ENCODE measurements at places on chromosomes 12 and 14.

- no peak for DNase-seq
These were observed 115.6 kb downstream of the RBM19 start for GRCh38 chr12:113850309-113851056.

- no peak for DNase-seq
These were observed 395.5 kb downstream of the LRFN5 start for GRCh38 chr14:42002141-42002540.

DNA sequence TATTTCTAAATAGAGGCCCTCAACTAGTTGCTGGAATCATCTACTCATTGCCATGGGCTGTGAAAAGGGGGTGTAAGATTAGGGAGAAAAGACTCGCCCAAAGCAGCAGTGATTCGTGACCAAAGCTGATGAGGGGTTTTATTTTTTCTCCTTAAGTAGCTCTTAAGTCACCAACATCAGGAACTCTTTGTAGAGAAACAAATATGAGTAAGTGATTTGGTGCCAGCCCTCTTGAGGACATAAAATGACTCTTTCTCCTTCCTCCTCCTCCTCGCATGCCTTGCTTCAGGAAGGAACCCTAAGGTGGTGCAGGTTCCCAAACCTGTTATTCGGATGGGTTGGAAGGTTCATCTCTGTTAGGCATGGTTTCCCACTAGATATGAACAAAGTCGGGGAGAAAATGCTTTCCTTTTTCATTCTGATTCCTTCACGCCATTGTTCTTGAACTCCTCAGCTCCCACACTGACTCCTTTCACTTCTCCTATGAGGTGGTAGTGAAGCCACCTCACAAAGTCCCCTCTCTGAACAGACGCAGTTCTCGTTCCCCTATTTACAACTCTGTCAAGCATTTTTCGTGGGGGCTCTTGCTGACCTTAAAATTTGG, 113.4 kb downstream of the ETV6 start:
- DNase-seq: no peak

GRCh38 chr12:118689793-118690192, 291.5 kb upstream of the SRRM4 start:
- DNase-seq: no peak

- DNase-seq: no peak
These were observed 477.5 kb upstream of the CCDC196 start for GRCh38 chr14:66008631-66009030.

GRCh38 chr14:22845821-22846625, 9.6 kb downstream of the MMP14 start:
- no peak for DNase-seq

DNA sequence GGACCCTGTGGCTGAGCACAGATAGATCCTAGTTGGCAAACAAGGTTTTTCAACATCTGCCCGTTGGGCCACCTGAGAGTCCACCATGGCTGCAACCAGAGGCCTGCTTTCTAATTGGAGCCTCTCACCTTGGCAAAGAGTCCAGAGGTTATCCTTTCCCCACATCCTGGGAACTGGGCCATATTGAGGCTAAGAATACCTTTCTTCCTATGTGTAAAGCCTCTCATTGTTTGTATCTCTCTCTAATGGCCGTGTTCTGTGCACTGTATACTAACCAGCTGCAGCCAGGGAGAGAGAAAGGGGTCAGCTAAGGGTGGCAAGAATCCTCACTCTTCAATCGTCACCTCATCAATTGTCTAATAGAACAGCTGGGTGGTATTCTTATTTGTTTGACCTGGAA, 79.1 kb upstream of the ST8SIA1 start:
- DNase-seq: no peak

DNA sequence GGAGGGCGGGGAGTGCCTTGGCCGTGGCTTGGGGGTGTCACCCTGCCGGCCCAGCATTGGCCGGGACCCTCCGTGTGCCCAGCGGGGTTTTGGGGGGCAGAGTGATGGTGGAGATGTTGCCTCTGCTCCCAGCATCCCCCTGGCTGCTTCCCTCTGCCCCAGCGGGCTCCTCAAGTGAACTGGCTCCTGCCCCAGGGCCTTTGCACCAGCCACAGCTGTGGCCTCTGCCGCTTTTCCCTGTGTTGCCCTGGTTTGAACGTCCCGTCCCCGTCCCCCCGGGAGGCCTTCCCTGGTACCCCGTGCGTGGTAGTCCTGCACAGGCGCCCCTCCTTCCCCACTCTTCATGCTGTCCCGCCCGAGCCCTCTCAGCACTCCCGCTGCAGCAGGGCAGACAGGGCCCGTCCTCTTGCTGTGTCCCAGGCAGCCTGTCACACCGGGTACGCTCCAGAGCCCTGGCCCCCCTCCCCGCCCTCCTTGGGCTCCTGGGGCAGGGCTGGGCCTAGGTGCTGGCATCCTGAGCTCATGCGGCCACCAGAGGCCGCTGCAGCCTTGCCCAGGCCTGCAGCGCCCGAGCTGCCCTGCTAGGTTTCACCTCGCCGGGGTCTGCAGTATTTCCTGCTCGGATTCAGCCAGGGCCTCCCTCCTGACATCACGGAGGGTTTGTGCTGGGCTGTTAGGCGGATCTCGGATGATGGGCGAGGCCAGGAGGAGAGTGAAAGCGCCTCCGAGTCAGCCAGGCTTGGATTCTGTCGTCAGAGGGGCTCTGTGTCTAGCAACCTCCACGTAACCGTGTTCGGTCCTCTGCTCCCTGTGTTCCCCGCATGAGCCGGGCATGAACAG, 9.5 kb downstream of the NOC4L start:
- DNase-seq: peak; percentile 45

- no peak for DNase-seq
These were observed 66.7 kb downstream of the CCDC88C start for GRCh38 chr14:91350813-91351511.

GRCh38 chr12:15862840-15863239, 19.3 kb upstream of the STRAP start:
- no peak for DNase-seq

GRCh38 chr12:38689704-38690103, 215.7 kb downstream of the CPNE8 start:
- no peak for DNase-seq

DNA sequence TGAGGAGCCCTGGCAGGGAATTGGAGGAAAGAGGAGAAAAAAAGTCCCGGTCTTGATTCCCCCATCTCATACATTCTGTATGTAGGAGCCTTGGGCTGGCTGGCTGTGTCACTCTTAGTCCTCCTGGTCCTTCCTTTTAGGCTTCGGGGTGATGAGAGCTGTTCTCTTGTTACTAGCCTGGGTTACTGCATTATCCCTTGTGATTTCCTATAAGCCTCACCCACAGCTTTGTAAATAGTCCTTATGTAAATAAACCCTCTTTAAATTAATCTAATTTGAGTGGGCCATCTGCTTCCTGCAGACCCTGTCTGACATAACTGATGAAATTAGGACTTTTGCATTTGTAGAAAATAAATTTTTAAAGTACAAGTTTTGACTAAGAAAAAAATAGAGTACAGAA, 19.2 kb downstream of the DNM1L start:
- DNase-seq: no peak

DNA sequence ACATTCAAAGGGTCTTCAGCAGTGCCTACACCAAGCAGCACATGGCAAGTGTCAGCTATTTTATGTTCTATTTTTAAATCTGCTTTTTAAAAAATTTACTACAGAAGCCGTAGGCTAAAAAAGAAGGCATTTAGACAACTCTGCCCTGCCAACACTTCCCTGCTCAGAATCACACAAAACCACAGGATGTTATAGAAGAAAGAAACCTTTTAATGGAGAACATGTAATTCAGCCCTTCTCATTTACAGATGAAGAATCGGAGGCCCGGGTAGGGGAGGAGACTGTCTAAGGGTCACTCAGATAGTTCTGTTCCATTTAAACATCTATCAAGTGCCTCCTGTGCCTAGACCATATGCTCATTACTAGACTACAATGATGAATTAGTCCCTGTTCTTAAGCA, 171.8 kb upstream of the NTF3 start:
- no peak for DNase-seq

- no peak for DNase-seq
These were observed 506.1 kb downstream of the RMST start for GRCh38 chr12:97968641-97969197.
